Fibroblast of skin of right quadriceps (primary cell): ENCODE measurements at places on chromosomes 1 and 21.
A peak's percentile ranks its signal among the peaks of the same experiment; 100 is the strongest.

GRCh38 chr1:2962541-2962940 is 58.7 kb upstream of the ACTRT2 start:
- no peak for DNase-seq

GRCh38 chr1:89670163-89670562 is 37.2 kb downstream of the LRRC8C start:
- DNase-seq = peak; percentile 14

GRCh38 chr1:175167861-175168260 is 24.7 kb downstream of the KIAA0040 start:
- DNase-seq = no peak

DNA sequence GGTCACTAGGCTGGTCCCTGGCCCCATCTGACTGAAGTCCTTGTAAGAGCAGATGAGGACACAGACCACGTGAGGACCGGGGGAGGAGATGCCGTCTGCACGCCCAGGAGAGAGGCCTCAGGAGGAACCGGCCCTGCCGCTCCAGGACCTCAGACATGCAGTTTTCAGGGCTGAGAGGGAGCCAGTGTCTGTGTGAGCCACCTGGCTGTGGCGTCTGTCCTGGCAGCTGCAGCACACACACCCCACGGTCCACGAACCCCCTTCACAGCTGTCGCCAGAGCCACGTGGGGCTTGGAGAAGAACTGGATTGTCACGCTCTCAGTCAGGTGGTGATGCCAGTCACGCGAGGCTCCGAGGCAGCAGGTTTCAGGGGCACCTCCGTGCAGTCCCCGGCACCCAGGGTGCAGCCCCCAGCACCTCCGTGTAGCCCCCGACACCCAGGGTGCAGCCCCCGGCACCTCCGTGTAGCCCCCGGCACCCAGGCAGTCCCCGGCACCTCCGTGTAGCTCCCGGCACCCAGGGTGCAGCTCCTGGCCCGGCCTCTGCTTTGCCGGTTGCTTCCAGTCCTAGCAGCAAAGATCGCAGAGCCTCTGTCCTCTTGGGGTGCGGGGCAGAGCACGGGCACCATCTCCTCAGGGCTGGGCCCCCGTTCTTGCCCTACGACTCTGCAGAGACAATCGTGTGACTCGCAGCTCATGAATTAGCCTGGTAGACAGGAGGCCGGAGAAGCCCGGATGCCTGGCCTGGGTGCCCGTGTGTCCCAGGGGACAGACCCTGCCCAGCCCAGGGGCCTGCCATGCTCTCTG is 19.0 kb upstream of the SUMO3 start:
- peak; percentile 19 for DNase-seq

GRCh38 chr1:173224280-173224892 is 17.3 kb upstream of the TNFSF4 start:
- DNase-seq = peak; percentile 61

GRCh38 chr1:55826381-55827080 is 611.4 kb upstream of the USP24 start:
- no peak for DNase-seq

GRCh38 chr1:7110321-7110720 is 325.1 kb downstream of the CAMTA1 start:
- no peak for DNase-seq

DNA sequence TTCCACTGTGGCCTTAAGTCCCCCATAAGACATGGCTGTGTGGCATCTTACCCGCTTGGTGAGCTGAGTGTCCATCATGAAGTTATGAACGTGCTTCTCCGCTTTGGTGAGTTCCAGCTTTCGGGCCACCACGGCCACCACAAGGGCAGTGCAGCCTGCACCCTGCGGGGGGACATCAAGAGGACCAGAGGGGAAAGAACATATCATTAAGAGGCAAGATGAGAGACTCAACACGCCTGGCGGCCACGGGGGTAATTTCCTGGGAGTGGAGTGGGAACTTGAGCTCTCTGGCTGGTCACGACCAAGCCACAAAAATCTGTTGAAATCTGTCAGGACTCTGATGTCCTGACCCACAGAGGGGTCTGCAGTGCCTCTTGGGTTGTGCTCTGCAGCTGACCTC is 117.9 kb upstream of the ADAR start:
- no peak for DNase-seq

DNA sequence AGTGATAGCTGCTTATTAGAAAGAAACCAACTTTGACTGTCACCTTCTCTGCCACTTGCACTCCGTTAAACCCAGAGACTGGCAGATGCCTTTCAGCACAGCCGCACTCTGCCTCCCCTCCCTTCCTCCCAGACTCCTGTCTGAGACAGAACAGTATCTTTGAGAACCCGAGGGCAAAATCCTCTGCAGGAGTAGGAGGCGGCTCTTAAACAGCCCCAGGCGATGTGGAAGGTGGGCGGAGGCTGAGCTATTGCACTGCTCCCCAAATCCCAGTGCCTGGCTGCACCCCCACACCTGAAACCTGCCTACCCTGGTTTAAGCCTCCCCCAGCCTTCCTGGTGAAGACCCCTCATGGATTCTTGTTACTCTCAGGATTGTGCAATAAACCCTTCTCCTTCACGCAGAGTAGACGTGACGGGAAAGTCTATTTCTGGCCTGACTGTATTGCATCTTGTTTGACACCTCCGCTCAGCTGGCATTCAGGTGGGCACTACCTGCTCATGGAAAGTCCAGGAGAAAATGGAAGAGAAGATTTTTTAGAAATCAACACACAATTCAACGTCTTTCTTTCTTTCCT is 34.4 kb upstream of the IGSF21 start:
- DNase-seq = no peak

DNA sequence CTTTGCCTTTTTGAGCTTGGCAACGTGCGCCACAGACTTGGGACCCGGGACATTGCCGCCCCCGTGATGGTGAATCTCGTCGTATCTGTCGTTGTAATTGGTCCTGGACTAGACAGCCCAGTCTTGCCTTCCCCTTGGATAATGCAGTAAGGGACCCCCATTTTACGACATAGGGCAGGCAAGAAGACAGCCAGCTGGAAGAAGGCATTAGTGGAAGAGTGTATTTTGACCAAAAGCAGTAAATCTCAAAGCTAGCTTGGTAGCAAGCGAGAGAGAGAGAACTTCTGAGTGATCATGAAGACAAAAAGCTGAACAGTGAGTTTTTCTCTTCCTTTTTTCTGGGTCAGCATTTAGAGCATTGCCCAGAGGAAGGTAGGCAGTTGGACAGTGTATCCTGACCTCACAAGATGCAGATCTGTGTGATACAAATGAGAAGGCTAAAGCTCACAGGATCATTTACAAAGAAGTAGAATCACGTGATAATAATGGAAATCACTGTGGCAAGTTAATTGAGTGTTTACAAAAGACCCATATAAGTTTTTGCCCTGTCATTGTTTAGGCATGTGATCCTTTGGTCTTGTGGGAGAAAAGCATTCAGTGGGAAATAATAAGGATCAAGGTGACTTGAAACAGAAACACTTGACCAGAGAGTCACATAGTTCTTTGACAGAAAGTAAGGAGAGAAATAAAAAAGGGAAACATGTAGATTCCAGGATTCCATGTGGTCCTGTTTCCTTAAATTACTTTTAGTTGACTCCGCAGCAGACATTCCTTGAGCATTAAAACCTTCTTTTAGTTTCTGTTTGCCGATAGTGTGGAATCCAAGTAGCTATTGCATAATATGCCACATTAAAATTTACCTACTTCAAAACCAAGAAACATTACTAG is 66.3 kb downstream of the CNST start:
- DNase-seq = peak; percentile 94

DNA sequence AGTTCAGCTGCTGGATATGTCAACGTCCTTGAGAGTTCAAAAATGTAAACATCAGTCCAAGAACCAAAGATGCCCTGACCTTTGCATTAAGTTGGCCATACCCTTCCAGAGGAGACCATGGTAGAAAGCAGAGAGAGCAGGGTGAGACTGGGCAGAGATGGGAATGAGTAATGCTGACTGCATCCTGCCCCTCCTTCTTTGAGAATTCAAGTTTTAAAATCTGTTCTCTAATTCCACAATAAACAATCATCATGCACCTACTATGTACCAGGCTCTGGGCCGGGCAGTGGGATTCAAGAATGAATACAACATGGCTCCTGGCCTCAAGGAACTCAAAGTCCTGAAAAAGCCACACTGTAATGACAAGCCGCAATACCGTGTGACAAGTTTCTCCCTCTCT is 3.9 kb upstream of the HAO2 start:
- peak; percentile 10 for DNase-seq

- DNase-seq = no peak
Measured at GRCh38 chr1:14524826-14525636, 73.5 kb upstream of the KAZN start.

DNA sequence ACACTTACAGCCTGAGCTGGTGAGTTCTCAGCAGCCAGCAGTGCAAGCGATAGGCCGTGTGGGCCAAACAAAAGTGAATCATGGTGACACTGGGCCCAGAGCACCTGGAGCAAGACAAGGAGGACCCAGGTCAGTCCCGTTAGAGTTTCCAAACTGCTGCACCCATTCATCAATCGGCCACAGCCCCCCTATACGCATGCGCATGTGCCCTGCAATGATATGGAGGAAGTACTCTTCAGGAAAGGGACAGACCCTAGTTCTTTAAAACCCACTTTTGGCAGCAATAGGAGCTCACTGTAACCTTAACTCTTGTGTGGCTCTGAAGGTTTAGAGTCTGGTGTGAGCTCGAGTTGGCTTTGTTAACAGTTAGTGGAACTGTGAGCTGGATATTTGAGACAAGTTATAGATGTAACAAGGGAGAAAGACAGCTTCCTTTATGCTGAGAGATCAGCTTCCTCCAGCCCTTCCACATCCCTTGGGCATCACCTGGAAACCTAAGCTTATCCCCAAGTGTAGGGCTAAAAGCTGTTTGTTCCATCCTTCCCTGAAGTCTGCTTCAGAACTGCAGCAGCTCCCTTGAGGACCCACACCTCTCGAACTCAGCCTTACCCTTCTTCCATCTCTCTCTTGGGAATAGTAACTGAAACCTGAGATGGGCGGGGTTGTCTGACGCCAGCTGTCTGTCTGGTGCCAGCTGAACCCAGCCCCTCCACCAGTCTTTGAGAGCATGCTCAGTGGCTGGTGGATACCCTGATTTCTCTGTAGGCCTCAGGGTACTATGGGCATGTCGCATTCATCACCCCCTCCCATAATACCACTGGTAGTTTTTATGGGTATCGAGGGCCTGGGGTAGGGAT is 17.7 kb downstream of the NMNAT1 start:
- peak; percentile 16 for DNase-seq

DNA sequence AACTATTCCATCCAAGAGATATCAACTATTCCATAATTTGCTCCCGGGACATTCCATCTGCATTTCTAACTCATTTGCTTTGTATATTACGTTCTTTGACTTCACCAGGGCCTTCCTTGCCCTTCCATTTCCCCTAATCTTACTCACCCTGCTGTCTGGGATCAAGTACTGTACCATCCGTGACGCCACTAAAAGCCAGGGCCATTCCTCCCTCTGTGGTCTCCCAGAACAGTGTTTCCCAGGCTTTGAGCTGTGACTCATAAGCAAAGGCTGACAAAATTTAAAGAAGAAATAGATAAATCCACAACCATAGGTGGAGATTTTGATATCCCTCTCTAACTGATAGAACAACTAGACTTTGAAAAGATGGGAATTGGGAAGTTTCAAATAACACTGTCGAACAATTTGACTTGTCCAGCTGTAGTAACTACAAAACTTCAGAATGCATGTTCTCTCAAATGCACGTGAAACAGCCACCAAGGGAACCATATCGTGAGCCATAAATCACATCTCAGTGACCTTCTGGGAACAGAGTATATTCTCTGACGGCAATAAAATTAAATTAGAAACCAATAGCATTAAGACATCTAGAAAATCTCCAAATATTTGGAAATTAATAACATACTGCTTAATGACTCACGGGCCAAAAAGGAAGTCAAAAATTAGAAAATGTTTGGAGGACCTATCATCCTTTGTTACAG is 501.0 kb downstream of the SETD4 start:
- peak; percentile 98 for DNase-seq

DNA sequence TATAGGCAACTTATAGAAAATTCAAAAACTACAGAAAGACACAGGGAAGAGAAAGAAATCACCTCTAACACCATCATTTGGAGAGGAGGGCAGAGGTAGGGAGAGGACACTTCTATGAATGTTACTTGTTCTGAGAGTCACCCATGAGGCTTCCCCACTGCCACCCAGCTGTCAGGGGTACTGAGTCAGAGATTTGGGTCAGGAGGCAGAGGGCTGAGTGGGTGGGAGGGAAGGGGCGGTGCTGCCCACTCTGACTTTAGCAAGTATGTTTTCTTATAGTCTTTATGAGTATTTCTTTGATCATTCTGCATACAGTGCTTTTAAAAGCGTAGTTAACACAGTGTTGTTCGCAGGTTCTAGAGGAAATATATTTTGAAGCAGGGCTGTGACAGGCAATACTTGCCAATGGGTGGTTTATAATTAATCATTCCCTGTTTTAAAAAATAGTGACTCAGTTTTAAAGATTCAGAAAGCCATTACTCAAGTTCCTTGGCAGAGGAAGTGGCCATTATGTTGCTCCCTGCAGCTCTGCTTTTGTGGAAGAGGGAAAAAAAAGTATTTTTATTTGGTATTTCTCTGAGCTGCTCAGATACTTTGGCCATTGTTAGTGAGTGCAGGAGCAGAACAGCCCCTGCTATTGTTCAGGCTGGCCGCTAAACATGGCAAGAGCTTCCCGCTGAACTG is 18.3 kb downstream of the IL6R start:
- peak; percentile 60 for DNase-seq

DNA sequence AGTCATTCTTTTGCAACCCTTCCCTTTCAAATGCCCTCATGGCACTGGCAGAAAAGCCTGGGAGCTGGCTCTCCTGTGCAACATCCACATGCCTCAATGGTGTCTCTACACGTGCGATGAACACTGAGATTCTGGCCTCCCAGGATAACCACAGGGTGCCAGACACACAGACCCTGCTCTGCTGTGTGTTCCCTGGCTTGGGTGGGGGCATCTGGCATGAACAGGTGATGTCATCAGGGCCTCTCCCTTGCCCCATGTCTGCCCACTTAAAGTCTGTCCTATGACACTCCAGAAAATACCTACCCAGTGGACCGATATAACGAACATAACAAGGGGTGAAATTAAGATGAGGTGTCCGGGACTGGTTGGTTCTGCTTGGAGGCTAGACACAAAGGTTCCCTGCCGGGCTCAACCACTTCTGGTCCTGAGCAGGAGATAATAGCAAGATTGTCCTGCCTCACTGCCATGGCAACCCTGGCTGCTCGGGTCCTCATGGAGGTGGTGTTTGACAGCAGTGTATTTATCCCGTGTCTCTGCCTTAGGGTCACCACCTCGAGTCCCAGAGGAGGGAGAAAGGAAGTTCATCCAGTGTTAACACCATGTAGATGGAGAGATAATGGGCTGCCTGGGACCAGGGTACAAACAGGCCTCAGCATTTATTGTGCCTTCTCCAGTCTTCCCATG is 19.3 kb downstream of the INSRR start:
- no peak for DNase-seq

- DNase-seq = no peak
Measured at GRCh38 chr1:145824499-145824842, 471 bp downstream of the POLR3C start.

DNA sequence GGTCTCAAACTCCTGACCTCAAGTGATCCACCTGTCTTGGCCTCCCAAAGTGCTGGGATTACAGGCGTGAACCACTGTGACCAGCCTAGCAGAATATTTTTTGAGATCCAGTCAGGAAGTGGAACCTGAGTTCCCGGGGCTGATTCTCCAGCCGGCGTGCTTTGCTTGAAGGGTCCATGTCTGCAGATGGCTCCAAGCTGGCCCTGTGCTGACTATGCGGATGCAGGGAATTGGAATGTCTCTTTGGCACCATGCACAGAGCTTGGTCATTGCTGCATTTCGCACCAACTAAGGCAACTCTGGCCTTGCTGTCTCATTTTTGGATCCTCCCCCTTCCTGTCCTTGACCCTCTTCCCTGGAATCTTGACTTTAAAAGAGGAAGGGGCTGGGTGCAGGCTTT is 28.1 kb downstream of the ARHGEF10L start:
- peak; percentile 30 for DNase-seq
